ENCODE measurements at places on chromosomes 11 and 22.

DNA sequence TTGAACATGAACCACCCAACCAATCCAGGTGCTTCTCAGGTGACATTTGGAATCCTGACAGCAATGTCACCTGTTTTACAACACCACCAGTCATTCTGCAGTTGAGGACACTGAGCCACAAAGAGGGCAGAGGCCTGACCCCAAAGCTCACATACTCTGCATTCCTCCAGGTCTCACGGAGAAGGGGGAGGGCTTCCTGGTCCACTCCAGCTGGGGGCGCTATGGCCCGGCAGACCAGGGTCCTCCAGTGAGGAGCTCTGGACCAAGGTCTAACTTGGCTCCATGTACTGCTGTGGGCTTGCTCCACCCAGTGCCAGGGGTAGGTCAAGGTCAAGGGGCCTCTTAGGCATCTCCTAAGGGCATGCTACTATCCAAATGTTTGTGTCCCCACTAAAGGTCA, 1.5 kb upstream of the PNPLA3 start:
- DNase-seq, result no peak

- no peak for DNase-seq
Observed at GRCh38 chr22:45157907-45158306, 5.8 kb upstream of the NUP50 start.

DNA sequence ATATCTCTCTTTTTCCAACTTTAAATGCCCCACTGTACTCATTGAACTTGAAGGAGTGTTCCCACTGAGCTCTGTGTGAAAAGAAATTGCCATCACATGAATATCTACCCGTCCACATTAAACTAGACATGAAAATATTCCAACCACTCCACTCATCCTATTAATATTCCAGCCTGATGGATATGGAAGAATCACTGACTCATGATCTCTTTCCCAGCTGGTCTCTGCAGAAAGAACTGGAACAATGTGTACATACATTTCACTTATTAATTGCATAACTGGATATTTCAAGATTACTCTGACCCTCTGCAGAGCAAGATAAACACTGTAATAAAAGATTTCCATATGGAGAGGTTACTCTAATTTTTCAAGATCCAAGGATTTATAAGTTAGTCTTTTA, 711.1 kb upstream of the LRRC4C start:
- DNase-seq, result no peak

GRCh38 chr11:117188620-117189081, 10.1 kb downstream of the SIDT2 start:
- DNase-seq, result no peak

DNA sequence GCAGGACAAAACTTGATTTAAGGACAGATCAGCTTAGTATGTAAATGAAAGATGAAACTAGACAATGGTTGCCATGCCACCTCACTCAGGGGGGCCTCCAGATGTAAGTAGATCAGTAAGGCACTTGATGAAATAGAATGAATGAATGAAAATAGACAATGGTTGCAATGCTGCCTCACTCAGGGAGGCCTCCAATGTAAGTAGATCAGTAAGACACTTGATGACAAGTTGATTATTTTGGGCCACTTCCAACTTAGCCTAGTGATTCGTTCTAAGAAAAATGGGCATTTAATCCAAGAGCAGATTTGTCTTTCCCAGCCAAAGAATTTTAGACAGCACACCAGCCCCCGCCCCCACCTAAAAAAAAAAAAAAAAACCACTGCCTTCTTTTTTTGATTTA, 19.2 kb upstream of the SLC5A12 start:
- DNase-seq, result peak; percentile 2

Measured in AG08396 (cell line).